ENCODE measurements at places on chromosomes 12 and 14.

DNA sequence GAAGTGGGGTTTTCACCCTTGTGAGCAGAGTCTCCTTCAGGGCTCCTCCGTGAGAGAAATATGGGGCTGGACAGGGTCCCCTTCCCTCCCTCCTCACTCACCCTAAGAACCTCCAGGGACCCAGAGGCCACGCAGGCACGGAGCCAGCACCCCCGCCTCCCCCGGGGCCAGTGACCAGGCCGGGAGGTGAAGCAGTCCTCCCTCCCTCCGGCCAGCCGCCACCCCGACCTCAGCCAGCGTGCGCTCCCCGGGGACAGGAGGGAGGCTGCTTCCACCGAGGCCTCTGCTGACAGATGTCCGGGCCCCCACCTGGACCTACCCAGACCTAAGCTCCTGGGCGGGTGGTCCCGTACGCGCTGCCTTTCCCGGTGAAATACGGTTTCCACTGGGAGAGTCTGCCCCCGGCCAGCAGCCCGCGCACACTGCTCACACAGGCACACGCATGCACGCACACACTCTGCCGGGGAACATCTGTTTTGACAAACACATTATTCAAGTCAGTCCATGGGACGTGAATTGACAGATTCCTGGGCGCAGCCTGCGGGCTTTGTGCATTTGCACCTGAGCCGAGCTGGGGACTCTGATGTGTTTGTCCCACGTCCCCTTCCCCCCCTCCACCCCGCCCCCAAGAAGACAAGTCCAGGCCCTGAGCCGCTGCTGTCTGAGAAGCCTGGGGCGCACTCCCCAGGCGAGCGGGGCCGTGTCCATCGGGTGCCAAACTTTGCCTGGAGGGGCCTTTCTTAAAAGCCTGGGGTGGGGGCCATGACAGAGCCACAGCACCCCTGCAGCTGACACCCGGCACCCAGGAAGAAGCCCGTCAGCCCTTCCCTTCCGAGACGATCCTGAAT lies 725 bp downstream of the RIMBP2 start:
- no peak for DNase-seq

DNA sequence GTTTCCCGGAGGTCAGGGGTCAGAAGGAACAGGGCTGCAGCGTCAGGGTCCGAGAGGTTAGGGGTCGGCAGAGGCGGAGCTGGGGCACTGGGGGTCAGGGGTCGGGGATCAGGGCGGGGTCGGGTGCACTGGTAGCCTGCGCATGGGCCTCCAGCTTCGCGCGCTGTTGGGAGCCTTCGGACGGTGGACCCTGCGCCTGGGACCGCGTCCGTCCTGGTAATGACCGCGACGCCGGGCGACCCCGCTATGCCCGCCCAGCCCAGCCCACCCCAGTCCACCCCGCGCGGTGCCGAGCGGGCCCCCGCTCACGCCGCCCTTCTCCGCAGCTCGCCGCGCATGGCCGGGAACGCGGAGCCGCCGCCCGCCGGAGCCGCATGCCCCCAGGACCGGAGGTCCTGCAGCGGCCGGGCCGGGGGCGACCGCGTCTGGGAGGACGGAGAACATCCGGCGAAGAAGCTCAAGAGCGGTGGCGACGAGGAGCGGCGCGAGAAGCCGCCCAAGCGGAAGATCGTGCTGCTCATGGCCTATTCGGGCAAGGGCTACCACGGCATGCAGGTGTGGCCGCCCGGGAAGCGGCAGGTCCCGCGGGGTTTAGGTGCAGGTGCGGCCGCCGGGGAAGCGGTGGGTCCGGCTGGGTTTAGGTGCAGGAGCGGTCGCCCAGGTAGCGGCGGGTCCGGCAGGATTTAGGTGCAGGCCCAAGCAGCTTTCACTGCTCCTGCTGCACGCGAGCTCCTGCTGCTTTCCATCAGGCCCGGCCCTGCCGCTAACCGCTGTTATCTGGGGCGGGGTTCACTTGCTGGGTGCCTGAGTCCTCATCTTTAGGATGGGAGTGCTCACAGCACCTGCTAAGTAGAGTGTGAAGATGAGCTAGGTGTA lies 743 bp downstream of the PUS1 start:
- no peak for DNase-seq

GRCh38 chr14:60304509-60304908 lies 55.5 kb downstream of the PPM1A start:
- no peak for DNase-seq

- DNase-seq = no peak
Observed at GRCh38 chr12:32039917-32040575, 66.6 kb upstream of the BICD1 start.

GRCh38 chr12:88854260-88854659 lies 274.0 kb upstream of the KITLG start:
- DNase-seq = no peak

GRCh38 chr12:79844693-79845092 lies 90.2 kb downstream of the PPP1R12A start:
- DNase-seq = no peak

DNA sequence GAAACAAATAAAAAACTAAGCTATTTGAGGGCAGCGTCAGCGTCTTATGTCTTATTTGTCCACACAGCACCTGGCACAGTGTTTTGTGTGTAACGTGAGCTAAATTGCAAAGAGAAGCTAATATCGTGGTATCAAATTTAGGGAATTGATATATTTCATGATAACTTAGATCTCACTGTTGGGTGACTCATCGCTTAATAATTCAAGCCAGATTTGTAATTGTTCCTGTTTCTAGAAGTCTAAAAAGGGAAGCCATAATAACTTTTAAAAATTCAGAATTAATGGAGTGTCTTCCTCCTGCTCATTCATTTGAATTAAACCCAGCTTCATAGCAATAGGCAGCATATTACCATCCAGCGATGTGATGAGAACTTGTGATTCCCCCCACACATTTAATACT lies 214.7 kb downstream of the PDZRN4 start:
- DNase-seq = no peak

GRCh38 chr14:24422261-24422660 lies 7.2 kb downstream of the CBLN3 start:
- no peak for DNase-seq

- no peak for DNase-seq
Observed at GRCh38 chr12:122147514-122148290, 26.3 kb downstream of the IL31 start.

DNA sequence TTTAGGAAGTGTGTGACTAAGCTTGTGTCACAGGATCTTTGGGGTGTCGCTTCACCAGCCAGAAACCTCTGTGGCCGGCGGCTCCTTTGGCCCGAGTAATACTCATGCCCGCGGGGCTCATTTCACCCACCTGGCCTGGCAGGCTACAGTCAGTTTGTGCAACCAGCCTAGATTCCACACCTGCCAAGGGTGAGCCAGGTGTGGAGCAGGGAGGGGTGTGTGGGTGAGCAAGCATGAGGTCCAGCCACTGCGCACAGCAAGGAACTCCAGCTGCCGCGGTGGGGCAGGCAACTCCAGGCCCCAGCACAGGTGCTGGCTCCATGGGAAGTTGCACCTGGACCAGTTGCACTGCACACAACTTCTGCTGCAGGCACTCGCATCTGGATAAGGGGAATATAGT lies 462.3 kb upstream of the LRFN5 start:
- DNase-seq = no peak

DNA sequence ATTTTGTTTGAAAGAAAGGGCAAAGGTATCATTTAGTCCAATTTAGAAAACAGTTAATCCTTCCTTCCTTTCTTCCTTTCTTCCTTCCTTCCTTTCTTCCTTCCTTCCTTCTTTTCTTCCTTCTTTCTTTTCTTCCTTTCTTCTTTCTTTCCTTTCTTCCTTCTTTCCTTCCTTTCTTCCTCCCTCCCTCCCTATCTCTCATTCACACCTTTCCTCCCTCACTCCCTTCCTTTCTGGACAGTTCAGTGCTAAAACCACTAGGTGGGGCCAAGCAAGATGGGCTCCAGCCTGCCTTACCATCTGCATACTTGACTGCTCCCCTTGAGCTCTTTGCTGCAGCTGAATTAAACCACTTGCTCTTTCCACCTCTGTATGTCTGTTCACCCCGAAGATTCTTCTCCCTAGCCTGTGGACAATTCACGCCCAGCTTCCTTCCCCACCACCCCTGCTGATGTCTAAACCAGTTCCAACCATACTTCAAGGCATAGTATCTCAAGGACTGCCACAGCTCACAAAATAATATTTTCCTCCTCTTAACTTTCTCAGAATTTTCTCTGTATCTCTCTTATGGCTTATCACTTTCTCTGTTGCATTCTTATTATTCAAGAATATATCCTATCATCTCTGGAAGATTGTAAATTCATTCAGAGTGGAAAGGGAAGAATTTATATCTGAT lies 78.0 kb downstream of the DBX2 start:
- DNase-seq = no peak

DNA sequence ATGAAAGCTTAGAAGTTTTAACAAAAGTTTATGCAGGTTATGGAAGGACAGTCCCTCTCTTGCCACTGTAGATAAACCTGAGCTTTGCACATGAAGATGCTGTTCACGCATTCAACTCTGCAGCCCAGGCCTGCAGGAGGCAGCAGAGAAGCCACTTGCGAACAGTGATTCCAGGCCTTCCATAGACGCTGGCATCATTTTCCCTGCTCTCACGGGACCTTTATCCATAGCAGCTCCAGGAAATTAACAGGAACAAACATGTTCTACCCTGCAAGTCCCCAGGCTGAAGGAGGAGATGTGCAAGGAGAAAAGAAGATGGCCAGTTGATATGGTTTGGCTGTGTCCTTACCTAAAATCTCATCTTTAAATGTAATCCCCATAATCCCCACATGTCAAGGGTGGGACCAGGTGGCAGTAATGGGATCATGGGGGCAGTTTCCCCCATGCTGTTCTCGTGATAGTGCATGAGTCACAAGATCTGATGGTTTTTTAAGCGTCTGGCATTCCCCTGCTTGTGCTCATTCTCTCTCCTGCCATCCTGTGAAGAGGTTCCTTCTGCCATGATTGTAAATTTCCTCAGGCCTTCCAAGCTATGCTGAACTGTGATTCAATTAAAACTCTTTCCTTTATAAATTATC lies 2.0 kb downstream of the ERP27 start:
- DNase-seq = no peak

DNA sequence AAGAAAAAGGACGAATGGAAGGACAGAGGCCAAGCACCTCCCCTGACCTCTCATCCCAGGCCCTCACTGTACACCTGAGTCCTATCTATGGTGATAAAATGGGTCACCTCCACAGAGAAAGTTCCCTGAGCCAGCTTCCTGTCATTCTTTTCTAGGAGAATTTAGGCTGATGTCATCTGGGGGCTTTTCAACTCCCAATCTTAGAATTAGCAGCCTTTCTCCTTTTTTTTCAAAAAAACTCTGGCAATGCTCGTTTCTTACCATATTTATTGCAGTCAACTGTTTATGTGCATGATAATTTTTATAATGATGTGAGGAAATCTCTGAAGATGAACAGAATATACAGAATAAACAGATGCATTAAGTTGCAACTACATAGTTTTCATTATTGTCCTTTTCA lies 177.6 kb downstream of the SNAPC1 start:
- DNase-seq = no peak

- DNase-seq = no peak
Observed at GRCh38 chr12:62859321-62859737, 75.6 kb downstream of the PPM1H start.

GRCh38 chr12:11838403-11838802 lies 188.9 kb downstream of the ETV6 start:
- peak; percentile 61 for DNase-seq

GRCh38 chr12:75480469-75480949 lies at the start of gene GLIPR1:
TSS of gene GLIPR1 (plus strand) at chr12:75480755. CDS start at chr12:75480881, 126 bp downstream.
- no peak for DNase-seq

GRCh38 chr12:99110868-99111267 lies 465.8 kb downstream of the APAF1 start:
- DNase-seq = peak; percentile 24

DNA sequence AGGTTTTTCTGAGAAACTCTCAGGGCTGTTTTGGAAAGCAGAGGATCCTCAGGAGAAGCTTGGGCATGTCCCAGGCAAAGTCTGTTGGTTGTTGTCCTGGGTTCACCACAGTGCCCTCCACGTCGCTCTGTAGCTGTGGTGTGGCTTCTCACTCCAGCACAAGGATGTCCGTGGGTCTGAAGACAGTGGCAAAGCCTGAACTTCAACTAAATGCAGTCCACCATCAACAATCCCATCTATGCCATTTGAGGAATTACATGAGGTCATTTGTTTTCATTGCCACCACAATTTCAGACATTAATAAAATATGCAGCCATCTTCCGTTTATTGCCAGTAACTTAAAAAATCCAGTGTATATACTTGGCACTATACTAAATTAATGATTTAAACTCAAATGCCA lies 272.1 kb downstream of the LRIG3 start:
- no peak for DNase-seq

DNA sequence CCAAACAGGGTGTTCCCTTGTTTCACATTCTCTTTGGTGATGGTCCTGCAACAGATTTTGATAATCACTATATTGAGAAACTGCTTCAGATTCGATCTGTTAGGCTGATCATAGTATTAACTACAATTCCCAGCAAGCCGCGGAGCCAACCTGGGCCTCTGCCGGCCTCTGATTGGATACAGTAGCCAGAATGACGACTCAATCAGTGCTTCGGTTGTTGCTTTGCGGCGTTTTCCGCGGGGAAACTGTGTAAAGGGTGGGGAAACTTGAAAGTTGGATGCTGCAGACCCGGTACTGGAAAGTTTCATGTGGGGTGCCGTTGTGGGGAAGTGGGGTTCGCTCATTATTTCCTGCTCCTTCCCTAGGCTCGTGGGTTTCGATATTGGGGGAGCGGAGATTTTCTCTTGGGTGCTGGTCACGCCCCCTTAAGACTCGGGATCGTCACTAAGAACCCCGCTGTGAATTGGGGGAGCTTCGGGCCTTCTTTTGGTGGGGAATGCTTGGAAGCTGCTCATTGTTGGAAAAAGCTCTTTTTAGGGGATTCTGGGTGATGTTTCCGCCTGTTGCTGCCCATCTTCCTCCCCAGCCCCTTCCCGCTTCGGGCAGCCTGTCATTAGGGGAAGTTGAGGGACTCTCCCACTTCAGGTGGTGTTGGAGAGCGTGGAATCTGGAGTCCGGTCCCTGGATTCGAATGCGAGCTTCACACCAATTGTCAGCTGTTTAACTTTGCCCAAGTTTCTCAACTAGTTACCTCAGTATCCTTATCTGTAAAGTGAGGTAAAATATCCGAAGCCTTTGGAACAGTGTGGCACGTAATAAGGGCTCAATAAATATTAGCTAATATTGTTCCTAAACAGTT lies at the start of gene RAD51B:
RAD51B (plus strand) TSS at position 217 of the 859 bp plus-strand sequence.
- DNase-seq = peak; percentile 83

GRCh38 chr14:92400579-92401444 lies 77.8 kb downstream of the SLC24A4 start:
- no peak for DNase-seq

- DNase-seq = peak; percentile 12
Observed at GRCh38 chr14:100409651-100410050, 86.5 kb downstream of the SLC25A47 start.

- no peak for DNase-seq
Observed at GRCh38 chr14:97572583-97573458, 775.6 kb downstream of the VRK1 start.

GRCh38 chr14:91220581-91221000 lies 23.9 kb downstream of the GPR68 start:
- DNase-seq = no peak

GRCh38 chr14:81826081-81826480 lies 292.4 kb upstream of the SEL1L start:
- no peak for DNase-seq

Measured in NCI-H510A treated with DMSO at 0.1 percent for 48 hours (cell line).